Fibroblast of lung (primary cell): ENCODE measurements at places on chromosomes 7 and 10.

GRCh38 chr7:130996833-130997231 is 262.8 kb upstream of the KLF14 start:
- DNase-seq: peak; percentile 63

GRCh38 chr7:18064242-18064838 is 36.7 kb upstream of the PRPS1L1 start:
- DNase-seq: no peak

DNA sequence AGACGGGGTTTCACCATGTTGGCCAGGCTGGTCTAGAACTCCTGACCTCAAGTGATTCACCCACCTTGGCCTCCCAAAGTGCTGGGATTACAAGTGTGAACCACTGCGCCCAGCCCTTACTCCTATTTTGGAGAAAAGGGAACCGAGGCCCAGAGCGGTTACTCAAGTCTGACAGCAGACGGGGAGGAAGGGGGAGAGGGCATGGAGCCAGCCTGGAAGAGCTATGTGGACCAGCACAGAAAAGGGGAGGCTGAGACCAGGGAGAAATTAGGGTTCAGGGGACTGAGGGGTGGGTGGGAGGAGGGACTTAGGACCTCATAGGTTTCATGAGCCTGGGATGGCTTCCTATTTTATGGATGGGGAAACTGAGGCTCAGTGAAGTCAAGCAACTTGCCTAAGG is 1.5 kb downstream of the SFRP5 start:
- no peak for DNase-seq

GRCh38 chr10:114525368-114525949 is 121.2 kb upstream of the AFAP1L2 start:
- DNase-seq: no peak

DNA sequence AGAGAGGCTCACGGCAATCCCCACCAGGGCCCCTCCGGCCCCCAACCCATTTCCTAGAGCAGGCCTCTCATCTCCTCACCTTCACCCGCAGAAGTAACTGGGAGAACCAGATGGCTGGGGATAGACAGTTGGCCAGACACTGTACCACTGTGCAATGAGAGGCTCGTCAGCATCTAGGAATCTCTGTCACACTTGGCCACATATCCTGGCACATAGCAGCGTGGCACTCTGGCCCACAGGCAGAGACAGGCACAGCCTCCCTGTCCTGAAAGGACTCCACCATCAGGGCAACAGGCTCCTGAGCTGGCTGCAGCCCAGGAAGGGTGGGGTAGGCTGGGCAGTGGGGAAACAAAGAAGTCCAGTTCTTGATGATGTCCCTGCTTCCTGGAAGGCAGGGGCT is 45.8 kb downstream of the C10orf143 start:
- DNase-seq: no peak

DNA sequence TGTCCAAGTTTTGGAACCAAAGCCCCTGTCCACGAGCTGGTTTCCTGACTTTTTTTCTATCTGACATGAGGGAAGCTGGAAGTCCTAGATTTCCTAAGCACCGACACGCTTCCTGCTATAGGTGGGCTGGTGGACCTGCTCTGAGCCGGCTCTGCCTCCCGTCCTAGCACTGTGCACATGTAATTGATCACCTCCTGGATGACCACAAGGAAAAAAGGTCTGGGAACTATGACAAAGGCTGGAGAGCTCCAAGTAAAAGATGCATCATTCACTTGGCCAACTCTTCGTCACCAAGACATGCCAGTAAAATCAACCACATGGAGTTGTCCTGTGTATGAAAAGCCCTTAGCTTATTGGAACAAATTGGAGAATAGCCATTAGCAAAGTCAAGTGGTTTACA is 104.8 kb downstream of the ITIH5 start:
- no peak for DNase-seq

GRCh38 chr10:75048669-75049098 is 62.8 kb upstream of the SAMD8 start:
- peak; percentile 28 for DNase-seq

DNA sequence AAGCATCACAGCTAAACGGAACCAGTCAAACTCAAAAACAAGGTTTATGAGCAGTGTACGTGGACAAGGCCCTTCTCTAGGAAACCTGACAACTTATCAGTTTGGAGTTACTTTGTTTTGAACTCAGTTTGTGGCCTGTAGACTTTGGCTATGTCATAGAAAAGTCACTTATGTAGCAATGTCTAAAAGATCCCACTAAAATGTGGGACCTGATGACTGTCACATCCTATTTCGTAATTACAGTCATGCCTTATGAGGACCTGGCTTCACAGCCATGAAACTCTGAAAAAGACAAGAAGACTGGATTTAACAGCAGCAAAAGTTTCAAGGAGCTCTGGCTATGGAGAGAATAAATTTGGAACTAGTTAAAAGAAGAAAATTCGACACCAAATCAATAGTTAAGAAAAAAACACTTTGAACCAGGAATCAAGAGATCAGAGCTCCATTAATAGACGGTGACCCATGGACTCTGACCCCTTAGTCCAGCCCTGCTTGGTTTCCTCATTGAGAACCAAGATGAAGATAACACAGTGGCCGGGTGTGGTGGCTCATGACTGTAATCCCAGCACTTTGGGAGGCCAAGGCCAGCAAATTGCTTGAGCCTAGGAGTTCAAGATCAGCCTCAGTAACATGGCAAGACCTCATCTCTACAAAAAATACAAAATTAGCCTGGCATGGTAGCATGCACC is 204.3 kb downstream of the SFMBT2 start:
- no peak for DNase-seq

DNA sequence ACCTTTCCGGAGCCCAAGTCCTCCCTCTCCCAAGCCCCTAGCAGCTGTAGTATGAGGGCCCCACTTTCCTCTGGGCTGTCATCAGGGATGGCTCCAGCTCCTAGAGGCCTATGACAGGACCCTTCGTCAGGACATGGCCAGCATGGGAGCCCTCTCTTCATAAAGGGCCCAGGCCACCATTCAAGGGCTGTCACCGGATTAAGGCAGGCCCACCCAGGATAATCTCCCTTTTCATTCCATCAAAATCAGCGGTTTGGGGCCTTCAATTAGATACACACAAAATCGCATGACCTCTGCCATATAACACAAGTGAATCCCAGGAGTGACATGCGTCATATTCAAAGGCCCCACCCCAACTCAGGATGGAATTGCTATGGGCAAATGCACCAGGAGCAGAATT is 12.2 kb upstream of the GDF10 start:
- no peak for DNase-seq

- no peak for DNase-seq
These were observed 36.3 kb upstream of the IL15RA start for GRCh38 chr10:6013413-6014192.

GRCh38 chr7:135366843-135367508 is 133.3 kb downstream of the STRA8 start:
- no peak for DNase-seq

GRCh38 chr7:74202841-74203556 is 6.8 kb upstream of the LAT2 start:
- DNase-seq: peak; percentile 52

DNA sequence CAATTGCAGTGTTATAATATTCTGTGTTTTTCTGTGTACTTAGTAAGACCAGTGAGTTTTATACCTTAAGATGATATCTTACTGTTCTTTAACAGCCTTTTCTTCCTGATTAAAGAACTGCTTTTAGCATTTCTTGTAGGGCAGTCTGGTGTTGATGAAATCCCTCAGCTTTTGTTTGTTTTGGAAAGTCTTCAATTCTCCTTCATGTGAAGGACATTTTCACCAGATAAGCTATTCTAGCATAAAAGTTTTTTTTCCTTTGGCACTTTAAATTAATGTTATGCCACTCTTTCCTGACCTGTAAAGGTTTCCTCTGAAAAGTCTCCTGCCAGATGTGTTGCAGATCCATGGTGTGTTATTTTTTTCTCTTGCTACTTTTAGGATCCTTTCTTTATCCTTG is 1059.8 kb downstream of the LRMDA start:
- DNase-seq: peak; percentile 88

DNA sequence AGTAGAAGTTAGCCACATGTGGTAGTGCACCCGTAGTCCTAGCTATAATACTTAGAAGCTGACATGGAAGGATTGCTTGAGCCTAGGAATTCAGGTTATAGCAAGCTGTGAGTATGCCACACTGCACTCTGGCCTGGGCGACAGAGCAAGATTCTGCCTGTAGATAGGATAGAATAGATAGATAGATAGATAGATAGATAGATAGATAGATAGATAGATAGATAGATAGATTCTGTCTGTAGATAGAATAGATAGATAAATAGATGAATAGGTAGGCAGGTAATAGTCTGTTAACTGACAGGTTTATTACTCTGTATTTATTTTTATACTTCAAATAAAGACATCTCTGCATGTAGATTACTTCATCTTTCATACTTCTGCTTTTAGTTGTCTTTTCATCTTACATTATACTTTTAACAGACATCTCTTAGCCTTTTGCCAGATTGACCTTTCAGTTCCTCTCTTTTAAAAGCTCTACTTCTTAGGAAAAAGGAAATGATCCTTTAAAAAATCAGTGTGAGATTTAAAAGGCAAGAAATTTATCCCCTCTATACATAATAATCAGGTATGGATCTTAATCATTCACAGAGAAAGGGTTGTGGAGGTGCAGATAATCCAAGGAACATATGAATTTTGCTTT is 31.8 kb downstream of the CCAR1 start:
- DNase-seq: no peak

DNA sequence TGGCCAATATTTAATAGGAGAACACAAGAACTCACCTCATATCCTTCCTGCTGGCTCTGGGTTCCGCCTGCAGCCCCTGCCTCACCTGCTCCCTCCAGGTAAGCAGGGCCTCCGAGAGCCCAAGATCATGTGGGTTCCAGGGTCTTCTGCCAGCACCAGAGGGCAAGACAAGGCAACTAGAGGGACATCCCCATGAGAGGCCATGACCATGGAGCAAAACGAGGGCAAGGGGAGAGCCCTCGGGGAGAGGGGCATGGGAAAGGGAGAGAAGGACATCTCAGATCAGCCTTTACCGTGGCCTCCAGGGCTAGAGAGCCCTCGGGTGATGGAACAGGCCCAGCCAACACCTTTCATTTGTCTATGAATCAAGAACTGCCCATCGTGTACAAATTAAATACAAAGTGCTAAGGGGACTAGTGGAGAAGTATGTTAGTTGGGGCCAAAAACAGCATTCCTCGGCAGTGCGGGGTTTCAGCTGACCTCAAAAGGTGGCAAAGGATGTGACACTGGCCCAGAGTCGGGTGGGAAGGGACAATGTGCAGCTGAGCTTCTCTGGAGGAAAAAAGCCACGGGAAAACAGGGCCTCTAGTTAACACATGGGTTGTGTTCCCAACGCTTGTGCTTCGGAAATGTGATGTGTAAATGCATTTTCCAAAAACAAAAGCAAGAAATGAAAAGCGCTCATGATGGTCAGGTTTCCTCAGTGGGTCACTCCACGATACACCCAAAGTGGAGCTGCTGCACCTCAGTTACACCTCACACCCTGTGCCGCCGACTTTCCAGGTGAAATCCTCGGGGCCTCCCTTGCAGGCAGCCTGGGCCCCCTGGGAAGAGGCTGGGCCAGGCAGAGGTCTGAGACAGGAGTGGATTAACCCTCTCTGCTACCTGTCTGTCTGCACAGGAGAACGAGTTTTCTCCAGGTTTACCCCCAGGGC is 2.0 kb downstream of the AOC1 start:
- no peak for DNase-seq

DNA sequence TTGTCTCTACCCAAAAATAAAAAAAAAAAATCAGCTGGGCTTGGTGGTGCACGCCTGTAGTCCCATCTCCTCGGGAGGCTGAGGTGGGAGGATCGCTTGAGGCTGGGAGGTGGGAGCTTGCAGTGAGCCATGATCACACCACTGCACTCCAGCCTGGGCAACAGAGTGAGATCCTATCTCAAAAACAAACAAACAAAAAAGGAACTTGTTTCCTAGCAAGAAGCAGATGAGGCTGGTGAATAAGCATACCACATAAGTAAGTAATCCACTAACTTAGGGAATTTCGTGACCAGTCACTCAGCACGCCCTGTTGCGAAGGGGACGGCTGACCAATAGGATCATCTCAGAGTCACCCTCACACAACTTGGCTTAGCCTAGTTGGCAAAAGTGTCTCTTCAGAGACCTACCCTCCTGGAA is 64.6 kb downstream of the CUX1 start:
- peak; percentile 96 for DNase-seq

- DNase-seq: no peak
These were observed 2.5 kb upstream of the ZNF33A start for GRCh38 chr10:38007991-38008390.

DNA sequence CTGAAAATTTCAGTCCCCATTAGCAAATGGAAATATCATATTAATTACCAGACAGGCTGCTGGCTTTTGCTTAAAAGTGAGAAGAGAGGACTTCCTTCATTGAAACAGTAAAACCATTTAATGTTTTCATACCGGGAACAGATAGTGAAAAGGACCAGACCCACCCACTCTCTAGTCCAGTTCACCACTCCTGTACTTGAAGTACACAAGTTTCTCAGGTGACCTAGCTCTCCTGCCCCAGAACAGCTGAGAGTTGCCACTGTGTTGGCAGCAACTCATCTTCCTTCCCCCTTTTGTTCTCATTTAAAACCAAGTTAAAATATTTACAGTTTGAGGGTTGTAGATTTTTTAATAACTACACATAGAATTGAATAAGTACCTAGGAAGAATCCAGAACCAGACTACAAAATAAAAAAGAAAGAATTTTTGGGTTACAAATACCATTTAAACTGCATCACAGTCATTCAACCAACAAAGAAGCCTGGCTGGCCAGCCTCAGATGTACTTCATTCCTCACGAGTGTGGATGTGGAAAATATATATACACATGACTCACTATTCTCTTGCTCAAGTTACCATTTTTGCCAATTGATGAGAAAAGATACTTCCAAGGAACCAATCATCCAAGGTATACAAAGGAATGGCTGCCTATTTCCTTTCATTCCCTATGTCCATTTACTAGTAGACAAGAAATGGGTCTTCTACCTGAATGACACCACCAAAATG is 68.1 kb downstream of the VPS41 start:
- peak; percentile 91 for DNase-seq

GRCh38 chr7:51025668-51026067 is 243.0 kb upstream of the GRB10 start:
- DNase-seq: no peak

- peak; percentile 38 for DNase-seq
These were observed 139.2 kb downstream of the CHCHD3 start for GRCh38 chr7:132942701-132943100.

DNA sequence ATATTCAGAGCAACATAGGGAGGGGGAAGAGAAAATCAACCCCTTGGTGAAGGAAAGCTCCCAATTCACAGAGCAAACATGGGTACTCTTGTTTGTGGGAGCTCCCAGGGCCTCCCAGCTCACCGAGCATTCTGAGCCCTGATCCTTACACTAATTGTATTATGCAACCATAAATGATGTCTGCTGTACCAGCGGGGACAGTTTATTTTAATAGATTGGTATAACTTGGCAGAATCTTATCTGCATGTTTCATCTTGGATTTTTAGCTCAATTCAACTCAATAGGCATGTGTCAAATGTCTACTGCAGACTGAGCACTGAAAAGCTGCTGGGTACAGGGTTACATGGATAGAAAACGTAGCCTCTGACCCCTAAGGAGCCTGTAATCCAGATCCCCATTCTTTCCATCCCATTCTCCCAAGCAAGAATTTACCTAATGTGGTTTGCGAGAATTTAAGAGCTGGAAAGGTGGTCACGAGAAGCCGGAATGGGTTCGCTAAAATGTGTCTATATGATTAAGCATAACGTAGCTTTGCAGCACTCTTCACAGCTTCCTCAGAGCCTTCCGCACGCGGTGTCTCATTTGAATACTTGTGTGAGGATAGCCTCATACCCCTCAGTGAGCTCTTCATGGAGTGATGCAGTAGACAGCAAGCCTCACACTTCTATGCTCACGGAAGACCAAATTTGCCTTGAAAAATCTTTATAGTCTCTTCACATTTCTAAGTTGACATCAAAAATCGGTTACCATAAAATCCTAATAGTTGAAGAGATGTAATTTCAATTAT is 18.3 kb downstream of the EGFR start:
- DNase-seq: no peak
